Calu3 (cell line): ENCODE measurements at places on chromosomes 11 and 22. TPM values are rescaled to one million over a fixed set of nuclear protein-coding genes. Genes with fewer than 3 reads are reported as not detected.
A peak's percentile ranks its signal among the peaks of the same experiment; 100 is the strongest.

GRCh38 chr11:57566005-57566904 lies 1.2 kb downstream of the UBE2L6 start:
- no peak overlapping the region for H3K27ac ChIP-seq
- H3K27me3 ChIP-seq = no peaks in the 10 kb centered on the region
- DNase-seq = peak; percentile 23
- peaks cover 25% of the 10 kb centered on the region for H3K4me1 ChIP-seq
- peaks cover 16% of the 10 kb centered on the region for H3K36me3 ChIP-seq
- H3K4me3 ChIP-seq = peak overlapping the region; percentile 98

CLMP gene
- not detected in 2 replicates for total RNA-seq

DNA sequence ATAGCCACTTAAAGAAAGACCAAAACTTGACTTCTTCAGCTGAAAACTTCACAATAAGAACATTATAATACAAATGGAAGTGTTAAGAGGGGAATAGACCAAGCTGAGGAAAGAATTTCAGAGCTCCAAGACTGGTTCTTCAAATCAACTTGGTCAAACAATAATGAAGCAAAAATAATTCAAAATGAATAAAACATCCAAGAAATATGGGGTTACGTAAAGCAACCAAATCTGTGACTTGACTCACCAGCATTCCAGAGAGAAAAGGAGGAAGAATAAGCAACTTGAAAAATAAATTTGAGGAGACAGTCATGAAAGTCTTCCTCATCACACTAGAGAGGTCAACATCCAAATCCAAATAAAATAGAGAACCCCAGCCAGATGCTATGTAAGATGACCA lies 31.4 kb downstream of the XKR3 start:
- H3K4me3 ChIP-seq = no peak overlapping the region
- H3K36me3 ChIP-seq = no peaks in the 10 kb centered on the region
- DNase-seq = no peak
- H3K27me3 ChIP-seq = no peaks in the 10 kb centered on the region

KIF18A gene
- 29.9 and 31.5 TPM in 2 replicates for total RNA-seq
